ENCODE measurements at places on chromosomes 6 and 20. TPM values are rescaled to one million over a fixed set of nuclear protein-coding genes. Genes with fewer than 3 reads are reported as not detected.

RAET1E gene
- total RNA-seq, result 0.36 TPM

FRMD1 gene
- total RNA-seq, result under 0.01 TPM

ARMC2 gene
- 2.7 TPM for total RNA-seq

BYSL gene
- 11.6 TPM for total RNA-seq

DDX39B gene
- total RNA-seq, result 240 TPM

COL11A2 gene
- 1.8 TPM for total RNA-seq

SLC2A4RG gene
- 29.5 TPM for total RNA-seq

ARMH2 gene
- total RNA-seq, result not detected

HSPA12B gene
- total RNA-seq, result not detected

EPM2A gene
- total RNA-seq, result 10.6 TPM

ADTRP gene
- 0.72 TPM for total RNA-seq

EFCAB8 gene
- 1.4 TPM for total RNA-seq

CNR1 gene
- total RNA-seq, result not detected

GABRR1 gene
- not detected for total RNA-seq

SPATS1 gene
- not detected for total RNA-seq

OPN5 gene
- total RNA-seq, result not detected

PTCHD4 gene
- total RNA-seq, result 6.5 TPM

HLA-G gene
- total RNA-seq, result not detected

CST2 gene
- total RNA-seq, result not detected

CDH26 gene
- under 0.01 TPM for total RNA-seq

TENT5A gene
- total RNA-seq, result 79.6 TPM

APCDD1L gene
- total RNA-seq, result 16.5 TPM

ASIP gene
- not detected for total RNA-seq
